ENCODE measurements at places on chromosomes 5 and 9.

- no peak for DNase-seq
These were observed 134.4 kb downstream of the TMEM38B start for GRCh38 chr9:105828596-105829213.

DNA sequence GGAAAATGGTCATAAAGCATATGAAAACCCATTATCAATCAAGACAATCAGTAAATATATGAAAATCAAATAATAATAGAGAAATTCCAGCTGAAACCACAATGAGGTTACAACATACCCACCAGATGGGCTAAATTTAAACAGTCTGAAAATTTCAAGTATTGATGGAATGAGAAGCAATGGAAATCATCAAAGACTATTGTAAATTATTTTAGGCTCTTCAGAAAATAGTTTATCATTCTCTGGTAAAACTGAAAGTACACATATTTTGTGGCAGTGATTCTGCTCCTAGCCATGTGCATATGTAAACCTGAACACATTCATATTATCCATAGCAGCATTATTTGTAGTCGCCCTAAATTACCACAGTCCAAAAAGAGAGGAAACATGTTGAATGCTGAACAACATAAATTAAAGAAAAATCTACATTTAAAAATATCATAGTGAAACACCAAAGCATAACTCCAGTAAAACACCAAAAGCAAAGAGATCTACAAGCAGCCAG, 215.3 kb downstream of the PRELID2 start:
- no peak for DNase-seq

DNA sequence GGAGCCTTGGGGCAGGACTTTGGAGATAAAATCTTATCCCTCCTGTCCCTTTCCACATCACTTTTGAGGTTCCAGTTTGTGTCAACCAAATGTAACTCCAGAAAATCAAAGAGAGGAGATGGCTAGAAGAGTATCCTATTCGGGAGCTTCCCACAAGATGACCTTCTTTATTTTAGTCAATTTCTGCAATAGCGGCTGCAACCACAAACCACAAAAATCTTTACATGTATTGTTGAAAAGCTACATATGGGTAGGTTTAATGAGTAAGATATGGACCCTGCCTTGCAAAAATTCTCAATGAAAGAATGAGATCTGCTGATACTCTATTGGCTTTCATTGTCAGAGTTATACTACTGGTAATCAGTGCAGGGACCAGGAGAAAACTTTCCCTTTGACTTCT, 92.2 kb upstream of the MAMDC2 start:
- DNase-seq, result no peak

DNA sequence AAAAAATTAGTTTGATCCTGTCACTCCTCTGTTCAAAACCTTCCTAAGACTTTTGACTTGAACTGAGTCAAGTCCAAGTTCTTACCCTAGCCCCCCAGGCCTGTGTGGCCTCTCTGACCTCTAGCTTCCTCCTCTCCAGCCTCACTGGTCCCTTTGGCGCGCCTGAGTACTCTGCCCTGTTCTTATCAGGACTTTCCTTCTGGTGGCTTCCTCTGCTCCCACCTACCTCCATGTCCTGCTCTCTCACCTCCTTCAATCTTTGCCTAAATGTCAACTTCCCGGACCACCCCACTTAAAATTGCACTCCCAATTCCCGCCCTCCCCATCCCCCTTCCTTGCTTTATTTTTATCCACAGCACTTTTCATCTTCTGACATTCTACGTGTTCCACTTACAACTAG, 526.1 kb upstream of the KLF4 start:
- no peak for DNase-seq

GRCh38 chr5:87252283-87252605, 15.4 kb upstream of the RASA1 start:
- DNase-seq, result no peak

- no peak for DNase-seq
These were observed 381 bp downstream of the NR2F1 start for GRCh38 chr5:93583439-93583767.

Measured in adrenal gland (tissue), 19 donors.